ENCODE measurements at places on chromosomes 11 and 22. TPM values are rescaled to one million over a fixed set of nuclear protein-coding genes. Genes with fewer than 3 reads are reported as not detected.

Gene FAT3
- total RNA-seq: 0.04 TPM

DNA sequence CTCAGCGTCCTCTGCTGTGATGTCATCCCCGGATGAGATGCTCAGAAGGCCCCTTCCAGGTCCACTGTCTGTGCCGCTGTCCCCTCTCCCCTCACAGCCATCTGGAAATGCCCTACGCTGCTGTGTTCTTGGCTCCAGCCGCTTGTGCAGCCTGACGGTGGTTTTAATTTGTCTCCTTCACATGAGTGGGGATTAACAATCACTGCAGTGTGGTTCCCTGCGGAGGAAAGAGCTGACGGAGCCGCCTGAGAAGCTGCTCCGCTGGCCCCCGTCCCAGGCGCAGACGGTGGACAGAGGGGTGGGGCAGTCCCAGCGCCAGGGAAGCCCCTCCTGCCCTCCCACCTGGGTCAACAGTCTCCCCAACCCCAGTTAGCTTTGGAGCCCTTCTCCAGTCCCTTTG is 67.5 kb upstream of the PHF21B start:
- DNase-seq: no peak

Gene MRPL11
- total RNA-seq: 71.8 TPM

Gene MS4A15
- not detected for total RNA-seq

GRCh38 chr11:75195167-75195962 is 44.5 kb downstream of the SLCO2B1 start:
- no peak for DNase-seq

Gene COMT
- 111 TPM for total RNA-seq

DNA sequence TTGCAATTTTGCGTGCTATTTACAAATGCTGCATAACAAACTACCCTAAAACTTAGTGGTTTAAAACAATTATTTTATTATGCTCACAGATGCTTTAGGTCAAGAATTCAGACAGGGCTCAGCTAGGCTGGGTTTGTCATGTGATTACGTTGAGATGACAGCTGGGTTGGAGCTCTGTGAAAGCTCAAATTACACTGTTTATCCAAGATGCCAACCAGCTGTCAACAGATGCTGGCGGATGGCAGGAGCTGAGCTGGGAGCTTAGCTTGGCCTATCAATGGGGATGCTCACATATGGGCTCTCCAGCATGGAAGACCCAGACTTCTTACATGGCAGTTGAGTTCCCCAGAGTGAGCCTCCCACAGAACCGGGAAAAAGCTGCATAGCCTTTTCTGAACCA is 62.7 kb downstream of the STK33 start:
- DNase-seq: peak; percentile 80

DNA sequence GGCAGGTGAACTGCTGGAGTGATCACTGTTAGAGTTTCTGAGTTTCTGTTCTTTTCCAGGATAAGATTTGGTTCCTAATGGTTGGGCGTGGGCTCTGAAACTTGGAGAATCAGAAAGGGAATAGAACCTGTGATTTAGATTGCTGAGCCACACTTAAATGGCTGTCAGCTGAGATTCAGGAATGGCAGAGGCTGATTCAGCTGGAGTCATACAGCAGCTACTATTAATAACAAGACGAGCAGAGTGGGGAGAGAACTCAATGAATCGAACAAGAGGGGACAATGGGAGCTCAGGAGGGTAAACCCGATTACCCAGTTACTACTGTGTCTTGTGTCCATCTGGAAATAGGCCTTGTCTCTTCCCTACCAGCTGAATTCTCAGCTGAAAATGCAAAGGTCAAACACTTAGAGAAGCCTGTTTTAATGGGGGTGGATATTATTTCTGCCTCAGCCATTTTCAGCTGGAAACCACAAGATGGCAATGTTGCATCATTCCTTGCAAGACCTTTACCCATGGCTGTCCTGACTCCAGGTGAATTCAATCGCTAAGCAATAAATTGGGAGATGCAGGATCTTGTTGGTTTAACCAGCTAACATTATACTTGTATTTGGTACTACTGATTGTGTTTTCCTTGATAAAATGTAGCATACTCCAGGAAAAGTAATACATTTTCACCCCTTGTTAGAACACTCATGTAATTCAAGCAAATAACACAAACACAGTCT is 104.5 kb upstream of the RAG2 start:
- peak; percentile 78 for DNase-seq

DNA sequence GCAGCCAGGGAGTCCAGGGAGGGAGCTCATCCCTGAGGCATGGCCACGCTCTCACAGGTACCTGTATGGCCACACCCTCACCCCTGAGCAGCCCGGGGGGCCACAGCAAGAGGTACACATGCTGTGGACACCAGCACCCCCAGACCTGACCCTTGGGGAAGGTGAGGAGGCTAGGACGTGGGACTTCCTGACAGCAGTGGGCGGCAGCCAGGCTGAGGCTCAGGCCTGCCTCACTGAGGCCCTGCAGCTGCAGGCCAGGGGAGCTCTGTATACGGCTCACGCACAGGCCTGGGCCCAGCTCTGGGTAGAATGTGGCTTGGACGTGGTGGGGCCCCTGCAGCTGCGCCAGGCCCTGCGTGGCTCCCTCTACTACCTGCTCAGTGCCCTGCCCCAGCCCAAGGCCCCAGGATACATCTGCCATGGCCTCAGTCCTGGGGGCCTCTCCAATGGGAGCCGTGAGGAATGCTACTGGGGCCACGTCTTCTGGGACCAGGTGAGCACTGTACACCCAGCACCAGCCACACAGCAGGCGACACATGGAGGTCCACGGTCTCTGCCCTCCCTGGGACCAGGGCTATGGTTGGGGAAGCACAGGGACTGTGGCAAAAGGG is 1.8 kb downstream of the PGGHG start:
- no peak for DNase-seq

Gene MYO7A
- 0.35 TPM for total RNA-seq

Gene MAPK8IP2
- total RNA-seq: 0.29 TPM

GRCh38 chr22:45105281-45105702 is 58.4 kb upstream of the NUP50 start:
- DNase-seq: peak; percentile 64

Gene LRRC55
- total RNA-seq: not detected

- no peak for DNase-seq
These were observed 1100.9 kb downstream of the DLG2 start for GRCh38 chr11:84526250-84526649.

Gene SYNGR1
- 19.9 TPM for total RNA-seq

DNA sequence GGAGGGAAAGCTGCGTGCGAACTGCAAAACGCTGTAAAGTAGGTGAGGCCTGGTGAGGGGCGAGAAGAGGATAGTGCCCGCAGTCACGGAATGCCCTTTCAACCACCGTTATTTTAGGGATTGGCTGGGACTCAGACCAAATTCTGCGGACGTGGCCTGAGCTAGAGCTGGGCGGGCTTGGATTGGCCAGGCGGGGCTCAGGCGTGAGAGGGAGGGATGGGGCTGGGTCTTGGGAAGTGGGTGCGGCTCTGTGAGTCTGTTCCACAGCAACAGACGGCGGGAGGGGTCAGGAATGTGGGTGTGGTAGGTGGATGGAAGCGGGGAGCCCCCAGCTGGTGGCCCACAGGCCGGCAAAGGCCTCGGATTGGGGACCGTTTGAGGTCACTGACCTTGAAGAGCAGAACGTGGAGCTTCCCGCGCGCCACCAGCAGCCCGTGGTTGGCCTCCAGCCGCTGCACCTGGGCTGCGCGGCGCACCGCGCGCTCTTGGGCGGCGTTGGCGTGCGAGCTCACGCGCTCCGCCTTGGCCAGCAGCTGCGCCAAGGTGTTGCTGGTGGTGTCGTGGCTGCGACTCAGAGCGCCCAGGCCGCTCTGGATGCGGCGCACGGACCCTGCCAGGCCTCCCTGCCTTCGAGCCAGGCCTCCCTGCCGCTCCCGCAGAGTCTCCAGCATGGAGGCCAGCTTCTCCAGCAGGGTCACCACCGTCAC is 444 bp downstream of the CAVIN3 start:
- no peak for DNase-seq

DNA sequence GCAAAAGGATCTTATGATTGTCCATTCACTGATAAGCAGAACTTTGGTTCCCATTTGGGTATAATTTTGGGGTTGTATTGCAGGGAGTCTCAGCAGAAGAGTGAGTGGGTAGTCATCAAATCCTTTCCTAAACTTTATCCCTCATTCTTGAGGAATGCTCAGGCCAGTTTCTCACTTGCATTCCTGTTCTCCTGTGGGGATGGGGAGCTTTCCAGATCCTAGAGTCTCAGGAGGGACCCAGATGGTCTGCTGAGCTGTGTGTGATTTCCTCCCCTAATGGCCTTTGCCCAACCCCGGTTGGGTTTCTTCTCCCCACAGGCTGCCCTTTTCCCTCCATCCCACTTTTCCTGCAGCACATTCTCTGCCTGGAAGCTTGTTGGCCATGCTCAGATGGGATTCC is 79.9 kb downstream of the MIAT start:
- DNase-seq: no peak

Gene SLC6A5
- not detected for total RNA-seq

DNA sequence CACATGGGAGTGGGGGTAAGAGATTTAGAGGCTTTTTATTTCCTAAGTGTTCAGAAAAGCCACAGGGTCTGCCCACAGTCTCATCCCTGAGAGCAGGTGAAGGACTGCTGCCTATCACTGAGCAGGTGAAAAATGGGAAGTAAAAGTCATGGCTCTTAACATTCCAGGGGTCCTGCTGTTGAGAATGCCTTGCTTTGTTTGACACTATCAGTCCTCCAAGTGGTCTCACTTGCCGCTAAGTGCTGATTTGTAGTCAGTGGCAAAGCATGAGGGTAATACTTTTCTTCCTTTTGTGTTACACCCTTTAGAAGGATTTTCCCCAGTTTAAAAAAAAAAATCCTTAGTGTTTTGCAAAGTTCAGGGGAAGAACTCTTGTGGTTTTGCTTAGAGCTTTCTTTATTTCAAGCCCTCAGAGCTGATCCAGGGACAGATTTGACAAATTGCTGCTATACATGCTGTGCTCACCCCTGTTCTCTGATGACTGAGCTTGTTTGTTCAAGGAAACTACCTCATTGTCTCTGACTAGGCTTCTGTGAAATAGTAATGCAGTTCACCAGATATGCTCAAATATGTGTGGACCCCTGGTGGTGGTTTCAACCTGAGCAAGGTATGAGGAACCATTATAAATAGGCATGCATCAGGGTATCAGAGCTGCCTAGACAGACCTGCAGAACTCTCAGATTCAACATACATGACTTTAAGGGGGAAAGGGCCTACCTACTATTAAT is 141.0 kb downstream of the ARHGAP42 start:
- DNase-seq: peak; percentile 51

- no peak for DNase-seq
These were observed 4.1 kb upstream of the KCNJ1 start for GRCh38 chr11:128871168-128871610.

Gene OR2D2
- not detected for total RNA-seq

DNA sequence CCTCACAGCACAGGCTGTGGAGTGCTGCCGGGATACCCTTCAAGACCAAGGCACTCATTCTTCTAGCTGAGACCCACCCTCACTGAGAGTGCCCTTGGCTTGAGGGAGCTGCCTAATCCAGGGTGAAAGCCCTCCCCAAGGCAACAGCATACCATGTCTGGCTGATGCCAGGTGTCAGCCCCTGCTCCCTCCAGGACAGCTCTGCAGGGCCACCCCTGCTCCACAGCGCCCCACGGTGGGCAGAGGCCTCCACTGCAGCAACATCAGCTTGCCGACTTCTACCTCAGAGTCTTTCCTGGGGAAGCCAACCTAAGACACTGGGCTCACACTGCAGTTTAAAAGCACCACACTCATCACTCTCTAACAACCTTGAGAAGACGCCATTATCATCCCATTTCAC is 29.0 kb downstream of the TTLL1 start:
- DNase-seq: peak; percentile 36

DNA sequence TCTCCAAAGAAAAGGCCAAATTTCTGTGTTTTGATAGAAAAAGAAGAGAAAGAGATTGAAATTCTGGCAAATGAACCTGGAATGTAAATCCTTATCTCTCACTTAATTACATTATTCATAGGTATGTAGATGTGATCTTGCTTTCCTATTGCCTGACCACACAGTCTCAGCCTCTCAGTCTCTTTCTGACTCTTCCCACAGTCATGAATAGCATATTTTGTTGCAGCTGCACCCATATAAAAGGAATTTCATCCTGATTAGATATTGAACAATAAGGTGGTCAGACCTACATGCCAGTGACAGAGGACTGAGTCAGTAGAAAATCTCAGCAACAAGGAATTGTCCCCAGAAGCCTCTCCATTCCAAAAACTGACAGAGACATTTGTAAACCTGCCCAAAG is 62.9 kb upstream of the LRRC4C start:
- no peak for DNase-seq

DNA sequence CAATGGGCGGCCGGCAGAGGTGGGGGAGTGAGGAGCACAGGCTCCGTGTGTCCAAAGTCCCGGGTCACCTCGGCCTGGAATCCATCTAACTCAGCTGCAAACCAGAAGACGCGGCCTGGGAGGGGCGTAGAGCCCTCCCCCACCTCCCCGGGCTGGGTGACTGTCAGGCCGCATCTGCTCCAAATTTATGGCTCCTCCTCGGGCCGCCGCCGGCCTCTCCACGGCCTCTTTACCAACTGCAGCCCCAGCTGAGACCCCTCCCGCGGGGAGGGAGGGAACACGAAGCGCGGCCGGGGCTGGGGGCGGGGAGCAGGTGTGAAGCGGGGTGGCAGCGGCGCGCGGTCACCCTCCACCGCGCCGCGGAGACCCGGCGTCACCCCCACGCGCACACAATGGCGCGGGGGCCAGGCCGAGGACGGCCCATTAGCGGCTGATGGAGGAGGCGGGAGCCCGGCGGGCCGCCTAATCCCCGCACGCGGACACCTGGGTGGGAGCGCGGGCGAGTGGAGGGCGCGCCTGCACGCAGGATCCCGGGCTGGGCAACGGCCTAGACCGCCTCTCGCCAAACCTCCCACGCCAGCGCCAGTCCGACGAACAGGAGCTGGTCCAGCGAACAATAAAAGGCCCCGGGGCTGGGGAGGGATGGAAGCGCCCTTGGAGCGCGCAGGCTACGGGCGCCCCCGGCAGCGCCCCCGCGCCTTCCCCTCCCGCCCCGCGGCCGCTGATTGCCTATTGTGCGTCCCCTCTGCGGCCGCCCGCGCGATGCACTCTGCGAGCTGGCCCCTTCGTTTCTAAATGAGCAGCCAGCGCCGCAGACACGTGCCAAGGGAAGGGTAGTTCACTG is 25.9 kb upstream of the ROBO3 start:
- DNase-seq: no peak

DNA sequence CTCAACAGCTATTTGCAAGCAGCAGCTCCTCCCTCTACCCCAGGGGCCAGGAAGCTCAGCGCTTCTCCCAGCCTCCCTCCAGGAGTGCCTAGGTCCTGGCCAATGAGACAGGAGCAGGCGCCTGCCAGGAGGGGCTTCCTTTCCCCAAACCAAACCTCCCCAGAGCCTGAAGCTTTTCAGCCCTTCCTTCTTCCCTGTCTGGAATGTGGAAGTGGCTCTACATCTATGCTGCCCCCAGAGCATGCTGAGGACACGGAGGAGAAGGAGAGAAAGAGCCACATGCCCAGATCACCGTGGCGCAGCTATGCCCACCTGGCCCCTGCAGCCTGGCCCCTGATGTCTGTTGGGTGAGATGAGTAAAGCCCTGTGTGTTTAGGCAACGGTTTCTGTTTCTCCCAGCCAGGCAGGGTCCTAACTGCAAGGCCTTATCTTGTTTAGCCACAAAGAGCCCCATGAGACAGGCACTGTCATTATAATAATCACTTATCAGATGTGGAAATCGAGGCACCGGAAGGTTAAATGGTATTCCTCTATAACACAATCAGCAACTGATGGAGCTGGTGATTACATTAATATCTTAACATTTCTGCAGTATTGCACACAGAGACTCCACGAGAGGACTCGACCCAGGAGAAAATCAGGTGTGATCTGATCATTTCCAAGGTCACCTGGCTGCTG is 315.8 kb downstream of the CTTN start:
- no peak for DNase-seq

Measured in H4 (cell line).